Adrenal gland (tissue), 19 donors: ENCODE measurements at places on chromosomes 12 and 14.

- DNase-seq: no peak
These were observed 27.8 kb downstream of the SNRNP35 start for GRCh38 chr12:123485756-123486155.

DNA sequence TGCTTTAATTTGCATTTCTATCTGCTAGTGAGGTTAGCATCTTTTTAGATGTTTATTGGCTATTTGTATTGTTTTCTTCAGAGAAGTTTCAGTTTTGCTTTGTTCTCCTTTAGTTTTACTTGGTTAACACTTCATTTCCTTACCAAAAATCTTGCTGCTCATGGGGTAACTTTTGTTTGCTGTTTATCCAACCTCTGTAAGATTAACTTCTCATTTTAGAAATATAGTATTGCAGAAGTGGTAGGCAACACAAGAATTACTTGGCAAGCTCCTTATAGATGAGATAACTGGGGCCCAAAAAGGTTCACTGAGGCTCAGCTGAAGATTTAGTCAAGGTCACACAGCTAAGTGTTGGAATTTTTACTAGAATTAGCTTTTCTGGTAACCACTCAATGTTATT is 40.5 kb downstream of the ALKBH1 start:
- no peak for DNase-seq

DNA sequence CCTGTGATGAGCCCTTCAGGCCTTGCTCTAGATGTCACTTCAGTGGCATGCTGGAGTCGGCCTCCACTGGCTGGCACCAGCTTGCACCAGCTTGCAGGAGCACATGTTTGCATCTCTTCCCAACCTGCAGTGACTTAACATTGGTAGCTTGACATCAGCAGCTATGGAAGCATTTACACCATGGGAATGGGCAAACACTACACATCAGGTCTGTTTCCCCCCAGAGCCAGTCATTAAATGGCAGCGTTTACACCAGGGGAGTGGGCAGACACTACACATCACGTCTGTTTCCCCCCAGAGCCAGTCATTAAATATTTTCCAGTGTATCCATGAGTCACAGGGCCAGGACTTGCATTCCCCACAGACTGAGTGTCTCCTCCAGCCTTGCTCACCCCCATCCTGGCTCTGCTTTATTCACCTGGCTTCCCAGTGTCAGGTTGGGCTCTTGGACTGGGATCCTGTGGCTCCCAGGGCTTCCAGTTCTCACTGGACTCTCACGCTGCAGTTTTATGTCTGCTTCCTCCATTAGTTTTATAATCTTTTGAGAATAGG is 51.6 kb upstream of the VRK1 start:
- DNase-seq: no peak

DNA sequence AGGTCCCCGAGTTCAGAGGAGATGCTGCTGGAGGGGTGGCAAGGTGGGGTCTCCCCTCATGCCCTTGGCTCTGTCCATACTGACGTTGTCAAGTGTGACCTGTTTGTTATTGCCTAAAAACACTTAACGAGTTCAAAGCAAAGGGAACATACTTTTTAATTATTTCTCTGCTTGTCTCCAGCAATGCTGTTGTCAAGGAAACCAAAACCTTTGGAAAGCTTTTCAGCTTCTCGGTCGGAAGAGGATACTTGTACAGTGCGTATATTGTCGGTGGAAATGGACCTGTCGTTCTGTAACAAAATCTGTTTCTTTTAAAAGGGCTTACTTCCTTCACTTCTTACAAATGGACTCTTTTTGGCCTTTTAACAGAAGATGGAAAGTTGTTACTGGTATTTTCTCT is 73.9 kb downstream of the SLC25A47 start:
- no peak for DNase-seq

- DNase-seq: no peak
These were observed 389.6 kb downstream of the PAWR start for GRCh38 chr12:79301181-79301580.

- no peak for DNase-seq
These were observed 190.1 kb upstream of the SYT1 start for GRCh38 chr12:78674311-78675090.

- DNase-seq: no peak
These were observed at the start of gene BEST3 for GRCh38 chr12:69698769-69699540. TSS of gene BEST3 (minus strand) at chr12:69699303. CDS start at chr12:69697798, 1,505 bp downstream.

GRCh38 chr12:123713823-123714585 is 1.9 kb downstream of the ATP6V0A2 start:
- no peak for DNase-seq

DNA sequence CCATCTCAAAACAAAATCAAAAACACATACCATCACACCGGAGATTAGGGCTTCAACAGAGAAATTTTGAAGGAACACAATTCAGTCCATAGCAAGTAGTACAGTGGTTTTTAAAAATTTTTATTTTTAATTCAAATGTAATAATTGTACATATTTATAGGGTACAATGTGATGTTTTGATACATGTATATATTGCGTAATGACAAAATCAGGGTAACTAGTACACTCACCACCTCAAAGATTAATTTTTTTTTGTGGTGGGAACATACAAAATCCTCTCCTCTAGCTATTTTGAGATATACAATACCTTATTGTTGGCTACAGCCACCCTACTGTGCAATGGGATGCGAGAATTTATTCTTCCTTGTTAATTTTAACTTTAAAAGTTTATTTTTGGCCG is 26.0 kb upstream of the ETFBKMT start:
- DNase-seq: no peak

GRCh38 chr14:64689289-64689688 is 14.9 kb upstream of the PLEKHG3 start:
- DNase-seq: no peak

DNA sequence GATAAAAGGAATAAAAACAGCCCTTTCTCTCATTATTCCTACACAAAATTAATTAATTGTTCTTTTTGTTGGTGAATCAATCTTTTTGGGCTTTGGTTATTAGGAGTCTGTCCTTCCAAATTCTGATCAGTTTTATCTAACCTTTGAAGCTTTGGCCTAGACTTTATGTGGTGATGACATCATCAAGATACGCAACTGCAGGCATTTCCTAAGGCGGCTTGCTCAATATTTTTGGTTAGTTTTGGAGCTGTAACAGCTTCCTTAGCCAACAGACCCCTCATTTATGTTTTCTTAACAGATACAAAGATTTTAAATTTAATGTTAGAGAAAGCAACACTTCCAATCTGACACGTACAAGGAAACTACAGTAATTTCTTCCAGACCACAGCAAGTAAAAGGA is 87.8 kb upstream of the PDE3A start:
- DNase-seq: no peak
